Stimulated activated CD4-positive, alpha-beta T cell treated with anti-CD3 and anti-CD28 coated beads, Interleukin-1b, Interleukin-23, amount 100 ng/mL, for 1 hour (primary cell): ENCODE measurements at places on chromosomes 7 and 10.

GRCh38 chr10:103564776-103565520, 71.4 kb downstream of the NEURL1 start:
- DNase-seq, result no peak

- DNase-seq, result no peak
Observed at GRCh38 chr7:27359181-27360125, 116.9 kb downstream of the EVX1 start.

GRCh38 chr10:101995451-101996063, 60.4 kb downstream of the ARMH3 start:
- DNase-seq, result no peak

DNA sequence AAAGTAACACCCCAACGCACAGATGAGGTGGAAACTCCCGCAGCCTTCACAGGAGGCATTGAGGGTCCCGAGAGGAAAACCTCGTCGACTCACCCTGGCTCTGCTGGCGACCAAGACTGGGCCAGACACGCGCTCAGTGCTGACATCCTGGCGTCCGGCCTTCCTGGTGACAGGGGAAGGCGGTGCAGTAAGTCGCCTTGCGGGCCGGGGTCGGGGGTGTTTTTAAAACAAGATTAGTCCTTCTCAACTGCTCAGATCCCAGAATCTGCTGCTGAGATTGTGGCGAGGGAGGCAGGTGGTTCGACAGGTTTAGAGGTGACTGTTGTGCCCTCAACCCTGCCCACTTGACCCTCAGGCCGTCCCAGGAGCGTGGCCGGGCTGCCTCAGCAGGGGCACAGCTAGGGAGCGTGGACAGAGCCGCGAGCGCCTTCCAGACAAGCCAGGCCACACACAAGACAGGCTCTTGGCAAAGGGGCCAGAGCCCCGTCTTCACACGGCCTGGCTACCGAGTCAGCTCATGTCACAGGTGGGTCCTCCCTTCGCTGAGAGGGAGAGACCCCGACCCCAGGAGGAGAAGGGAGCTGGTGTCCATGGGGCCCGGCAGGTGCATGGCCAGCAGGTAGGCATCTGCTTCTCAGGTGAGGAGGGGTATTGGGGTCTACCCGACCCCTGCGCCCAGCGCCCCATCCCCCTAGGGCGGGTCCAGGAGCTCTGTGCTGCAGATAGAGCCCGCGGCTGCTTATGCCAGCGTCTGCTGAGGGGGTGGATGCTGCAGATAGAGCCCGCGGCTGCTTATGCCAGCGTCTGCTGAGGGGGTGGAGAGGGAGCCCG, 81.6 kb downstream of the DNAJB6 start:
- no peak for DNase-seq

GRCh38 chr7:27723085-27723484, 16.9 kb upstream of the TAX1BP1 start:
- DNase-seq, result no peak

GRCh38 chr10:29714096-29714874, 79.5 kb upstream of the SVIL start:
- no peak for DNase-seq

DNA sequence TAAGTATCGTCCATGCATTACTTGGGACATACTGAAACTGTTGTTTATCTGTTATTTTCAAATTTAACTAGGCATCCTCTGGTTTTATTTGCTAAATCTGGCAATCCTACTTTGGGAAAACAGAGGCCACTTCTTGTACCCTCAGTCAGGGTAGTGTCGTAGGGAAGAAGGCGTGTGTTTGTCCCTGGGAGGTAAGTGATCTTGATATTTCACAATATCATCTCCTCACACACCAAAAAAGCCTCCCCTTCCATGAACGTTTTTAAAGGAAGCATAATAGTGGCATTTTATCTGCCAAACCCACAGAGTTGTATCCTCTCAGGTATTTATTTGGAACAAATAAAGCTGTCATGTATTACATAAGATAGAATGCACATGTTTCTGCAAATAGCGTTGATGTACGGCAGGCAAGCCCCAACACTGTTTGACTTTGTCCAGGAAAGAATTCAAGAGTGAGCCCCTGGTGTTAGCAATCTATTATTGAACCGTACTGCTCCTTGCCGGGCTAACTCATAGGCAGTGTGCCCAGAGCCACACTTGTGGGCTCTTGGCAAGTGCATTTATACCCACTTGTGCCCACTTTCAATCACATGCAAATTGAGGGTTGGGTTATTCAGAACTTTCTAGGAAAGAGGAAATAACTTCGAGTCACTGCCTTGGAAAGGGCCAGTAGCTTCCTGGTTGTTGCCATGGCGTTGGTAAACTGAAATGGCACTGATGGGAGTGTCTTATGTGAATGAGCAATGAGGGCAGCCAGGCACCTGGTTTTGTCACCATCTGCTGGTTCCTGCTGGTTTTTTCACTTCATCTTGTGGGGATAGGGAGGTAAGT, 266.0 kb downstream of the USP6NL start:
- DNase-seq, result no peak

- DNase-seq, result no peak
Observed at GRCh38 chr7:128963327-128963757, 25.6 kb downstream of the IRF5 start.

DNA sequence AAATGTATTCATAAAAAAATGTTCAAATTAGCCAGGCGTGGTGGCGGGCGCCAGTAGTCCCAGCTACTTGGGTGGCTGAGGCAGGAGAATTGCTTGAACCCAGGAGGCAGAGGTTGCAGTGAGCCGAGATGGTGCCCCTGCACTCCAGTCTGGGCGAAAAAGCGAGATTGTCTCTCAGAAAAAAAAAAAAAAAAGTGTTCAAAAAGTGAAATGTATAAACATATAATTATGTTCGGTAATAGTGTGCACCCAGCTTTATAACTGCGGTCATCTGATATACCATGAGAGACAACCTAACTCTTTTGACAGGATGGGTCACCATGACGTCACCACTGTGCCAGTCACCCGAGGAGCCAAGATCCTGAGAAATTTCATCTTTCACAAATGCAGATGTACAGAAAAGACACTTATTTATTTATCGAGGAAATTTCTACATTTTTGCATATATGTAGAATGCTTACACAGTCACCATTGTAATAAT, 594 bp upstream of the RP9 start:
- DNase-seq, result no peak

- DNase-seq, result no peak
Observed at GRCh38 chr10:116722736-116723427, 19.5 kb downstream of the HSPA12A start.

DNA sequence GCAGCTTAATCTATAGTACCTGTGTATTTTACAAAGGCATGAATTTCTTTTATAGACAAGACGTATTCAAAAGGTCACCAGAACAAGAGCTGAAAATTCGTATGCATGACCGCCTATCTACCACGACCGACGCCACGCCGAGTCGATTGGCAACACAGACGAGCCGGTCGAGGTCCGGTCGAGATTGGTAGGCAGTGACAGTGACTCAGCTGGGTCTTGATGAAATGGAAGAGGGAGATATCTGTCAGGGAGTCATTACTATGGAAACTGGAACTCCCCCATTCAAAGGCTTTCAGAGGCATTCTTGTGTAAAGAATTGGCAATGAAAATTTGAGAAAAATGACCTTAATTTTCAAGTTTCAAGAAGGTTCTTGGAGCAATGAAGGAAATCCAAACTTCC, 2.1 kb downstream of the ATP5MK start:
- no peak for DNase-seq

DNA sequence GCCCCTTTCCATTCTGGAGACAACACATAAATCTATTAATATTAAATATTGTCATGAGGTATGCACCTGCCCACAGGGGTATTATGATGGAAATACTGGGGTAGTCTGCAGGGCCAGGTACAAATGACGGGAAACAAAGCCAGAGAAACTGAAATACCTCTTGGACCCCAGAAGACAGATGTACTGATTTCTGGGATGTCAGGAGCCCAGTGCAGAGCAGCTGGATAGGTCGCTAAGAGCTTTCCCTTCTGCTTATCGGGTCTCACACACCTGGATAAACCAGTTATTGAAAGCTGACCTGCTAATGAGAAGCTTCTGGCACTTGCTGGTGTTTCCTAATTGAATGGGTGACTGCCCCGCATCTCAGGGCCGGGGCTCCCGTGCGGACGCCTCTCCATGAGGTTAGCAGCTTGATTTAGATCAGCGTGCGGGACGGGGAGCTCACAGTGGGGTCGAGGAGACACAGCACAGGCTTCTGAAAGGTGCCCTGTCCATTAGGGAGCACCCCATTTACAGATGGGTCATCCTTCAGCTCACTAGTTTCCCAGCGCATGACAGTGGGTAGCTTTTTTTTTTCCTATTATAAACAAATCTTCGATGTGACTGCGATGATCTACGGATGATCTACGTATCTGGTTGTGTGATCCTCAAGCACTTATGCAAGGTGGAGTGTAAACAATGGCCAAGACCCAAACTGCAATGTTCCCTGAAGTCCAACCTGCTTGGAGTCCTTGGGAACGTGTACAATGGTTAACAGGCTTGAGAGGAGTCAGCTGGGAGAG, 1.5 kb upstream of the INSIG1 start:
- no peak for DNase-seq

DNA sequence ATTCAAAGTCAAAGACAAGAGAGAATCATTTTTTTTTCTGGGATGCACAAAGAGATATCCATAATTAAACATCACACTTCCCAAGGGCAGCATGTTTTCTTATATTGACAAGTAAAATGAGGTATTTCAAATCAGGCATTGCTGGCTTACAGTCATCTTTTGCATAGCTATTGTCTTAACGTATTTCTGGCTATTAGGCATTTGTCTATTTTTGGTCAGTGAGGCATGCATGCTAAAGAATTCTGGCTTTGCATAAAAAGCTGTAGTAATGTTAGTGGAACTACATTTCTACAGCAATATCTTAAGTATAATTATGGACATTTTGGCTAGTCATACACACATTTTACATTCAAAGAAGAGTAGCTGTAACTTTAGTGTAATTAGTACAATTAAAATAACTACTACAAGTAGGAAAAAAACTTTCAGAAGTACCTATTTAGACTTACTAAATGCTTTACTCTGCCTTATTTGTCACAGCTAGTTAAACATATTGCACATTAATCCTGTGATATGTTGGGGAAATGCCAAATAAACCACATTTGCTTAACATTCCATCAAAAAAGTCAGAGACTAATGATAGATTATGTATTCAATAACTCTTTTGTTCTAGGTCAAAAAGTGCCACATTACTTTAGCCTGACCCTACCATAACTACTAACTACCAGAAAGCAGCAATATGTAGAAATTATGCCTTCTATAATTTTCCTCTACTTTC, 76.4 kb downstream of the RELN start:
- DNase-seq, result no peak

GRCh38 chr7:114051871-114052331, 133.1 kb upstream of the PPP1R3A start:
- DNase-seq, result no peak
